ENCODE measurements at places on chromosomes 5 and 9.
A peak's percentile ranks its signal among the peaks of the same experiment; 100 is the strongest.

DNA sequence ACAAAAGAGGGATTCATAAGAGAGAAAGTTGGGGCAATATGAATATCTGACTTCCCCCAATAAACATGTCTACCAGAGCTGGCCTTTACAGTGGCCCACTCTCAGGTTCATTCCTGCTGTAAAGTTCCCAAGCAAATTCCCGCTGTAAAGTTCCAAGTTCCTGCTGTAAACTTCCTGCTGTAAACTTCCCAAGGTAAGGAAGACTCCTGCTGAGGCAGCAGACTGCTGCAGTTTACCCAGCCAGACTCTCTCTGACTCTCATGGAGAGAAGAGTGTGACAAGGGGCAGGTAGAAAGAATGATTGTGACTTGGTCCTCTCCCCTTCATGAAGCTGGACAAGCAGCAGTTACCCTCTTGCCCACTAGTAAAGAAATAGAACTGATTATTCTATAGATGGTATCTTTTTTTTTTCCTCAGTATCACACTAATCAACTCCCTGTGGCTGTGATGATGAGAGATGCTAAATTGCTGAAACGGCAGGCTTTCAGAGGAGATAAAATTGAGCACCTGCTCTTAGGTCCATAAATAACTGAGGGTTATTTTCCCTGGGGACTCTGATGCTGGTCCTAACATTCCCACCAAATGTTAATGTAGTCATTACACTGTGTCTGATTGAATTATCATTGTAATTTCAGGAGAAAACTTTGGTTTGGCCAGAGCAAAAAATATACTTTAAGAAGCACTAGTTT is 220.4 kb downstream of the PARP8 start:
- no peak for DNase-seq

GRCh38 chr9:132472199-132472598 is 62.2 kb downstream of the CFAP77 start:
- no peak for DNase-seq

DNA sequence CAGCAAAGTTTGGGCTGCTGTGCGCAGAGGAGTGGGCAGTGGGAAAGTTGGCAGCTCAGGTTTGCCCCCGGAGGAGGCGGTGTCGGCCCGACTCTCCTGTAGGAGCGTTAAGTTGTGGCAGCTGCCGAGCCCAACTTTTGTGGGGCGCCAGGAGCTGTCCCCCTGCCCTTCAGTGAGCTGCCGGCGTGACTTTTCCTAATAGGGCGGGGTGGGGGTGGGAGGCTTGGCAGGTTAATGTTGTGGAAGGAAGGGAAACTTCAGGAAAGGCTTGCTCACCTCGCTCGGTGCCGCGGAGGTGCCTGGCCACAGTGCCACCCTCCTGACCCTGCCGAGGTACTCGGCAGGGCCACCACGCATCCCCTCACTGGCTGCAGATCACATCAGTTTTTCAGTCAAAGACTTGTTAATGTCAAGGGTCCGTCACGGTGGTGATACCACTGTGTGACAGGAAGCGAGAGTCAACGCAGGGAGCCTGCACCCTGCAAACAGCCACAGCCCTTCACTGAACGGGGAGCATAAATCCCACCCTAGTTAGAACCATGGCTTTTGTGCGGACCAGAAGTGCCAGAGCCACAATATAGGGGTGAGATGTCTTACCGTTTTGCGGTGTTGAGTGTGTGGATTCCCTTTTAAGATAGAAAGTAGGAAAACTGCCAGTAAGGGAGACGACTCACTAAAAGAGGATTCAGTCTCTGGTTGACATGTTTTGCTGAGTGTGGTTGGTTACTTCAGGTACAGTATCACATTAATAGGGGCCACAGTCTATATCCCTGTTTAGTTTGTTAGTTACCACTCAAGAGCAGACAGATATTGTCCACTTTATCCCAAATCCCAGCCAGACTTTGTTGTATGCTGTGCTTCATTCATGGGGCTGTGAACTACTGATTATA is 796 bp downstream of the LNPEP start:
- peak; percentile 58 for DNase-seq

- no peak for DNase-seq
Measured at GRCh38 chr9:124274226-124274625, 16.5 kb downstream of the NEK6 start.

GRCh38 chr9:27561685-27562084 is 11.6 kb downstream of the C9orf72 start:
- DNase-seq, result no peak

DNA sequence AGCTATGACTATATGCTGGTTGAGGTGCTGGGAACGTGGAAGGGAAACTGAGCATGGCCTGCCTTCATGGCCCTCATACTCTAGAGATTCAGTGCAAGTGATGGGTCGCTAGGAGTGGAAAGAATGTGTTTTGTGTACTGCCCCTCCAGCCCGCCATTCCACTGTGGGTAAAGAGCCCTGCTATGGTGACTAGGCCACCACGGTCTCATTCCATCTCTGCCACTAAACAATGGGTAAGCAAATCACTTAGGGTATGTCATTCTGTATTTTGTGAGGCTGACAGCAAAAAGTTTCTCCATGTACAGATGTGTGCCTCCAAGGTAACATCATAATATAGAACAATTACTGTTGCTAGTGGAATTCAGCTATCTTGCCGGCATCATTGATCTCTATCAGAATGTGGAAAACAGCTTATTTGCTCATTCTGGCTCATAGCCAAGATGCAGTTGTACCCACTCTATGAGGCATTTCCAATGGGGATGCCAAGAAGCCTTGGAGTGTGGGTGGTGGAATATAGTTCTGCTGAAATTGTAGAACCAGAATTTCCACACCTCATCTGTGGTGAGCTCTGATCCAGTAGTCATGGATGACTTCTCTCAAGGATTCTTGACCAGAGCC is 12.5 kb downstream of the SMARCA2 start:
- DNase-seq, result no peak

DNA sequence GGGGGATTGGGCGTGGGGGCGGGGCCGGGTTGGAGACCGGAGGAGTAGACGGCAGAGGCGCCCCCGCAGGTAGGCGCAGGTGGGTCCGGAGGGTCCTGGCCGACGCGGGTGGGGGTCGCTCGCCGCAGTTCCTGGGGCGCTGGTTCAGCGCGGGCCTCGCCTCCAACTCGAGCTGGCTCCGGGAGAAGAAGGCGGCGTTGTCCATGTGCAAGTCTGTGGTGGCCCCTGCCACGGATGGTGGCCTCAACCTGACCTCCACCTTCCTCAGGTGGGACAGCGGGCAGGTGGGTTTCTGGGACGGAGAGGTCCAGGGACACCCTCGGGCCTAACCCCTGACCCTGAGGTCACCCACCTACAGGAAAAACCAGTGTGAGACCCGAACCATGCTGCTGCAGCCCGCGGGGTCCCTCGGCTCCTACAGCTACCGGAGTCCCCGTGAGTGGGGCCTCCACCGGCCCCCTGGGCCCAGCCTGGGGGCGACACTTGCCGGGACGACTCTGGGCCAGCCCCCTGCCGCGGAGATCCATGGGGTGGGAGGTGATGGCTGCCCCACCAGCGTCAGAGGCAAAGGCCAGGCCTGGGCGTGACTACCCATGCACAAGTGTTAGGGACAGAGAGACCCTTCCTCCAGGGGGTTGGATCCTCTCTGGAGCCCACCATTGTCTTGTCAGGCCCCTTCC is 1.7 kb downstream of the PTGDS start:
- no peak for DNase-seq

GRCh38 chr9:38652486-38652885 is 32.1 kb upstream of the ANKRD18A start:
- DNase-seq, result no peak

DNA sequence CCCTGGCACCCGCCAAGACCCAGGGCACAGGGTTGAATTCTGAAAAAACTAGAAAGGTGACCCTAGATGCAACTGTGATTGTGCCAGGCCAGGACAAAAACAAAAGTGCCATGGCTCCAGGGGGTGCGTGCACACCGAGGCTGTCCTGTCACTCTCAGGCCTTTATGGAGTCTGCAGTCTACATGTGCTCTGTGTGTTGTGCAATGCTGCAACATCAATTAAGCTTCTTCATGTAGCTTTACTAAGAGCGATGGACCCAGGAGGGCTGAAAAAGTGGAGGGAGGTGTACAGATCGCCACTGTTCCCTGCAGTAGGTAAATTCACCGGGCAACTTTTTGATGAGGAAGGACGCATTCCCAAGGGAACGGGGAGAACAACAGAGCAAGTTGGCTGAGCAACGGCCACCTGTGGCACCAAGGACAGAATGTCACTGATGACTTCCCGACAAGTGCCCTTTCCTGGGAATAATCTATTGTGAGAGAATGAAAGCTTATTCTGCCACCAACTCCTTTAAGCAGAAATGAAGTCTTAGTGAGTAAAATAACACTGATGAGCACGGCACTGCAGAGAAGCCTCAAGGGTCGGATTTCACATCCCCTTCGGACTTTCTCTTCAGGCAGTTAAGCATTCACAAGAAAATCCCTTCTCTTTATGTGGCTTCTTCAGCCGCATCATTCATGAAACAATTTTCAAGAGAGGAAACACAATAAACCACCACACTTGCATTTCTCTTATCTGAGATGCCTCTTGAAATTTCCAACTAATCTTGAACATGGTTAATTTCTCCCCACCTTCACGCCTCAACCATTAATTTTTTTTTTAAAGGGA is 149.6 kb downstream of the DROSHA start:
- DNase-seq, result no peak

GRCh38 chr9:7212101-7212500 is 454.3 kb downstream of the KDM4C start:
- DNase-seq, result peak; percentile 9

DNA sequence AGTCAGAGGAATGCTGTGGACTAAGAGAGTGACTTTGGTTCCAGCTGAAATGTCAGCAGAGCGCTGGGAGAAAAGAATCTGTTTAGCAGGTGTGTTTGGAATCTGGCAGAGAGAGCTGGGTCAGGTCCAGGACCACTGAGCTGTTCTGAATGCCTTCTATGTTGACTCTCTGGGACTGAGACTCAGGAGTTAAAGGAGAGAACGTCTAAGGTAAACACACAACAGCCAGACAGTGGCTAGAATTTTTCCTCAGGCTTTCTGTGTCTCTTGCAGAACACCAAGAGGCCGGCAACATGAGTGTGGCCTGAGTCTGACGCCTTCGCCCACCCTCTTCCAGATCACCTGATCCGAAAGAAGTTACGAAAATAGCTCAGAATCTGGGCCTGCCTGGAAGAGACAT is 107.2 kb upstream of the ZNF462 start:
- no peak for DNase-seq

DNA sequence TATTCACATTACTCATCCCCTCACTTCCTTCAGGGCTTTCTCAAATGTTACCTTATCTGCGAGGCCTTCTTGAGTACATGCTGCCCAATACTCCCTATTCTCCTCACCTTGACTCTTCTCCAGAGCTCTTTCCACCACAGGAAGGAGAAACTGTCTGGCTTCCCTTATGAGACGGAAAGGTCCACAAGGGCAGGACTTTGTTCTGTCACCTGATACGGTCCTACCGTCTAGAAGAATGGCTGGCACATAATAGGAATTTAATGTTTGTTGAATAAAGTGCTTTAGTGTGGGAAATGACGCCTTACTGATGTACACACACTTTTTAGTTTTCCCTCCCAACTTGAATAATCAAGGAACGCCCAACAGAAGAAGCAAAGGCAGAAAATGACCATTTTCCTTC is 52.5 kb downstream of the PFDN1 start:
- no peak for DNase-seq

- no peak for DNase-seq
Measured at GRCh38 chr5:78399116-78399515, 38.7 kb downstream of the SCAMP1 start.
